ENCODE measurements at places on chromosomes 2 and 18.

- DNase-seq = no peak
Observed at GRCh38 chr2:72993933-72994280, 76.6 kb downstream of the EMX1 start.

DNA sequence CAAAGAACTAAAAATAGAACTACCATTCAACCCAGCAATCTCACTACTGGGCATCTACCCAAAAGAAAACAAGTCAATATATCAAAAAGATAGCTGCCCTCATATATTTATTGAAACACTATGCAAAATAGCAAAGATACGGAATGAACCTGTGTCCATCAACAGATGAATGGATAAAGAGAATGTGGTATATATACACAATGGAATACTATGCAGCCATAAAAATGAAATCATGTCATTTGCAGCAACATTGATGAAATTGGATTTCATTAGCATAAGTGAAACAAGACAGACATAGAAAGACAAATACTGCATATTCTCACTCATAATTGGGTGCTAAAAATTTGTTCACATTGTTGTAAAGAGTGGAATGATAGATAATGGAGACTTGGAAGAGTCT lies 16.2 kb upstream of the LDAH start:
- no peak for DNase-seq

GRCh38 chr2:101466426-101466825 lies 8.5 kb downstream of the RFX8 start:
- DNase-seq = no peak

DNA sequence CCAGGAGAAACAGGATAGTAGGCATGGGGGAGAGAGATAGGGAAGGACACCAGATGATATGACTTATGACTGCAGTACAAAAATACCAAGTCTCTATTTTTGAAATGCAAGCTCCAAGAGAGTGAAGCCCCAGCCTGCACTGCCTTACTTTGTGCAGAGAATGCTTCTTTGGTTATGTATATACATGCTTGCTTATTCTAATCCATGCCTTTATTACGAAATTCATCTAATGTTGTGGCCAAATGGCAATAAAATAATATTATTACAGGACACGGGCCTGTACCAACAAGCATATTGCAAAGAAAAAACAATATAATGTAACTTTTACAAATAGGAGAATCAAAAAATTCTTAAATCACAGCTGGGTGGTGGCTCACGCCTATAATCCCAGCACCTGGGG lies 110.8 kb downstream of the BCL11A start:
- no peak for DNase-seq

- DNase-seq = no peak
Observed at GRCh38 chr2:209451209-209451834, 27.5 kb downstream of the MAP2 start.

GRCh38 chr2:86400321-86400720 lies 40.9 kb upstream of the KDM3A start:
- DNase-seq = no peak

GRCh38 chr2:61016392-61017002 lies 1.0 kb upstream of the PEX13 start:
- DNase-seq = no peak

GRCh38 chr2:239249776-239250175 lies 151.0 kb downstream of the HDAC4 start:
- no peak for DNase-seq

DNA sequence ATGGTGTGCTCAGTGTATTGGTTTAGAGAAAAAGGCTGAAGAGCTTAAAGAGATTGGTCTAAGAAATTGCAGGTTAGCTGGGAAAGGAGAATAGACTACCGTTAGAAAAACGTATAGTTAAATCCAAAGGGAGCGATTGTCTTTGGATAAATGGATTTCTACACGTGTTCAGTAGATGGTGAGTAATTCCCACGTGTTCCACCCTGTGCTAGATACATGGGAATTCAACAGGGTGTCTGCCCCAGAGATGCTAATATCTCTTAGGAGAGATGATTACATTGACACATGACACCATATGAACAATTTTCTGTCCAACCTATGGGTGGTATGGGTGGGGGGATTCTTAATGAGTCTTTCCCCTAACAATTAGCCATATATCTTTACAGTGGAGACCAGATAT lies 99.8 kb downstream of the TDRD15 start:
- DNase-seq = no peak

DNA sequence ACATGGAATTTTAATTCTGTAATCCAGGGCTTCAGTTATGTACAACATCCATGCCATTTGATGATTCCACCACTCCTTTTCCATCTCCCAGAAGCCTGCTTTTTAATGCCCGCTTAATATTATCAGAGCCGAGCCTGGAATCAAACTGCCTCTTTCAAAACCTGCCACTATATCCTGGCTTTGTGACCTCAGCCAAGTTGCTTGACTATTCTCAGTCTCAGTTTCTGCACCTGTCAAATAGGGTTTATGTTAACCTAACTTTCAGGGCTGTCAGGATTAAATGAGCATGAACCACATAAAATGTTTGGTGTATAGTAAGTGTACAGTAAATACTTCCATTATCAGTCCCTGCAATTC lies 108.7 kb downstream of the XRCC5 start:
- no peak for DNase-seq

GRCh38 chr2:207621501-207622039 lies 3.6 kb downstream of the METTL21A start:
- no peak for DNase-seq

DNA sequence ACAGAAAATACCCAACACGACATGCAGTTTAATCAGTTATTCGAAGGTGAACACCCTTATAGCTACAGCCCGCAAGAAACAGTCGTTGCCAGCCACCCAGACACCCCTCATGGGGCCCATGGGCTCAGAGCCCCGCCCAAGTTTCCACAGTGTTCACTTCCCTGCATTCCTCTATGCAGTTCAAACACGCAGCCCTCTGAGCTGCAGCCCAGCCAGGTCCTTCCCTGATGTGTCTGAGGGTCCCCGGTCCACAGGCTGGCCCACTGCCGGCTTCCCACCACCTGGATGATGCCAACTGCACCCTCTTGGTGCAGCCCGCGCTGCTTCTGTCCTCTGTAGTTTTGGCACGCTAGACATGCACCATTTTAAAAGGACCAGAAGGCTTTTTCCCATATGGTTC lies 87.4 kb downstream of the ZNF516 start:
- no peak for DNase-seq

GRCh38 chr2:31137211-31138036 lies 816 bp downstream of the GALNT14 start:
- DNase-seq = no peak

GRCh38 chr2:209761566-209761965 lies 10.1 kb upstream of the UNC80 start:
- no peak for DNase-seq

DNA sequence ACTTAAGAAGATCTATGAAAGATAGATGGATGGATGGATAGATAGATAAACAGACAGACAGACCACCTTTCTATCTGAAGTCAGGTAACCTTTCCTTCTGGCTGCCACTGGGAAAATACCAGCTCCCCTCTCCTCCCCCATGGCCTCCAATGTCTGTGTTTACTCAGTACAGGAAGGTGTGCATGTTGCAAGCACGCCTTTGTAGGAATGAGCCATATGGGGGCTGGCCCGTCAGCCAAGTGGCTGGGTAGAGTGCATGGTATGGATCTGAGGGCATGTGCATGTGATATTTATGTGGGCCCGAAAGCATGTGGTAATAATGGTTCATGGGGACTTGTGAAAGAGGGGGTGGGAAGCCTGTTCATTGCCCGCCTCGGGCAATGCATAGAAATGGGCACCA lies 109.2 kb upstream of the FZD7 start:
- no peak for DNase-seq

DNA sequence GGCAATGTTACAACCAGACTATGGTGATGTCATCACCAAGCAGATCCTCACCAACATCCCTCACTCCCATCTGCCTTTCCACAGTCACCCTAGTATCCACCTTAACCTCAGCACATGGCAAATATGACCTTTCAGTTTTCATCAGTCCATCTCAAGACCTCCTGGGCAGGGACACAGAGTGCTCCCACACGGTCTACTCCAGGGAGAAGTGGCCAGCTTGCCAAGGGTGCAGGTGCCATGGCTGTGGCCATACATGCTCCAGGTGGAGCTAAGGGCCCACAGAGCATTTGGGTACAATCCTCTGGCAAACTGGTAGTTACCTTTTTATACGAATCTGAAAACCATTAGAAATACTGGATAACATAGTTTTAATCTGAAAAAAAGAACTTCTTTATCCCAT lies 453.1 kb downstream of the ADCYAP1 start:
- no peak for DNase-seq

- no peak for DNase-seq
Observed at GRCh38 chr18:10022365-10022764, 108.5 kb downstream of the VAPA start.

GRCh38 chr2:129645335-129645734 lies 334.1 kb upstream of the RAB6C start:
- no peak for DNase-seq

DNA sequence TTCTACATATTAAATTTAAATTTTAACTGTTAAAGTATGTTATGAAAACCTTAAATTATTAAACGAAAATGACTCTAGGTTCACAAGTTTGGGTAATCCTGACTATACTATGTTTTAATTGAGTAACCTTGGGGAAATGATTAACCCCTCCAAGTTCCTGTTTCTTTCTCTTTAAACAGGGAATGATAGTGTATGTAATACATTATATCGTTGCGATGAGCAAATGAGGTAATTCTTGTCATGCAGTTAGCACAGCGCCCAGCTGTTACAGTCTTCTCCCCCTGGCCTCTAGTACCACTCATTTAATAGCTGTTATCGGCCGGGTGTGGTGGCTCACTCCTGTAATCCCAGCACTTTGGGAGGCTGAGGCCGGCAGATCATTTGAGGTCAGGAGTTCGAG lies 80.4 kb downstream of the MTA3 start:
- no peak for DNase-seq

- no peak for DNase-seq
Observed at GRCh38 chr2:21486445-21486844, 362.7 kb downstream of the TDRD15 start.

- no peak for DNase-seq
Observed at GRCh38 chr2:46339676-46340459, 42.7 kb downstream of the EPAS1 start.

- DNase-seq = no peak
Observed at GRCh38 chr2:194270648-194271047, 1386.4 kb upstream of the SLC39A10 start.

Data from cortex of kidney (tissue), 1 donor.